ENCODE measurements at places on chromosomes 12 and 14.
A peak's percentile ranks its signal among the peaks of the same experiment; 100 is the strongest.

DNA sequence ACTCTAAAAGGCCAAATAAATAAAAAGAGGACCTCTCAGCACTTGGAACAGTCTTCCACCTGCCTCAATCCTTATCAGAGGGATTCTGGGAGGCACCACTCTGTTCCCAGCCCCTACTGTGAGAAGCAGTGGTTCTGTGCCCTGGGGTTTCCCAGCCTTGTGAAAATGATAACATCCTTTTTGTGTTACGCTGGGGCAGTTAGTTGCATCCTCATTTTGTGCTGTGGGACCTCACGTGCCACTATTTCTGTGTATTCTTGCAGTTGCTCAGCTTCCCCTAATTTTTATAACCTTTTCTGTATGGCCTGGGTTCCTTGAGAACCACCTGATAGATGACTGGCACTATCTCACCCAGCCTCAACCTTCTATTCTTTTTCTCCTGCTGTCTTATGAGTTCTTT is 10.8 kb upstream of the CMA1 start:
- peak; percentile 46 for DNase-seq

- DNase-seq: no peak
Observed at GRCh38 chr12:53755893-53756292, 4.1 kb upstream of the CISTR start.

GRCh38 chr14:24131549-24131966 is 1.1 kb downstream of the FITM1 start:
- no peak for DNase-seq

- DNase-seq: no peak
Observed at GRCh38 chr12:10982244-10982643, 4.5 kb downstream of the TAS2R50 start.

- DNase-seq: no peak
Observed at GRCh38 chr12:122895320-122895703, 612 bp downstream of the VPS37B start.

DNA sequence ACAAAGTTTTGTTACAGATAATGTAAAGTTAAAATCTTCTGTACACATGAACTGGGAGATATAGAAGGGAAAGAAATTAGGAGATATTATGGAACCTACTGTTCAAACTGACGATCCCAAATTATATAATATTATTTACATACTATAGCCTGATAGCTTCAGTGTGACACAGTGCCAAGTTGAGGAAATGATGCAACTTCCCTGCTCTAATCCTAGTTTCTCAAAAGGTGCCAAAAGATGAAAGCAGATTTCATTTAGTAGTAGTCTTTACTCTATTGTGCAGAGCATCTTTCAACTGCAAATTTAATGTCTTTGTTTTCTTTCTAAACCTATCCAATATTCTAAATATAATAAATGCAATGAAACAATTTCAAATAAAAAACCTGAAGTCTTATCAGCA is 46.9 kb downstream of the COCH start:
- peak; percentile 5 for DNase-seq

DNA sequence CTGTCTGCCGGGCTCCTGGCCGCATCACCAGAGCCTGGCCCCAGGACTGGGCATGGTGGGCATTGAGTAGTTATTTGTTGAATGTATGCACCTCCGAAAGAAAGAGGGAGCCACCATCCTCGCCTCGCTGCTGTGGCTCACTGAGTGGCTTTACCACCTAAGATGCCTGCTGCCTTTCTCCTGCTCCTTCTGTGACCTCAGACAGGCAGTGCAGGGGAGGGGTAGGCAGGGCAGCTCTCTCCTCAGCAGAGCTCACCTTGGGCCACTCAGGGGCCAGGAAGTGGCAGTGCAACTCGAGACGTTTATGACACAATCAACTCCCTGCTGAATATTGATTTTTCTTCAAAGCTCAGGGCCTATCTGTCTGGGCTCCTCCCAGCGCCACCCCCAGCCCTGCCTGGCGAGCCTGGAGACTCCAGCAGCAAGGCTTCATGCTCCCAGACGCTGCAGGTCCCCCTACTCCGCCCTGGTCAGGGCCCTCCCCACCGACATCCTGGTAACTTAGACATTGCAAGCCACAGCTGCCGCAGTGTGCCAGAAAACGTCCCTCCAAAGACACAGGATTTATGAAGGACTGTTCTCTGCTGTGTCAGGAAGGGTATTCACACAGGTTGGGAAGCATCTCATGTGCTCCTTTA is 84.3 kb upstream of the DIO3 start:
- no peak for DNase-seq

DNA sequence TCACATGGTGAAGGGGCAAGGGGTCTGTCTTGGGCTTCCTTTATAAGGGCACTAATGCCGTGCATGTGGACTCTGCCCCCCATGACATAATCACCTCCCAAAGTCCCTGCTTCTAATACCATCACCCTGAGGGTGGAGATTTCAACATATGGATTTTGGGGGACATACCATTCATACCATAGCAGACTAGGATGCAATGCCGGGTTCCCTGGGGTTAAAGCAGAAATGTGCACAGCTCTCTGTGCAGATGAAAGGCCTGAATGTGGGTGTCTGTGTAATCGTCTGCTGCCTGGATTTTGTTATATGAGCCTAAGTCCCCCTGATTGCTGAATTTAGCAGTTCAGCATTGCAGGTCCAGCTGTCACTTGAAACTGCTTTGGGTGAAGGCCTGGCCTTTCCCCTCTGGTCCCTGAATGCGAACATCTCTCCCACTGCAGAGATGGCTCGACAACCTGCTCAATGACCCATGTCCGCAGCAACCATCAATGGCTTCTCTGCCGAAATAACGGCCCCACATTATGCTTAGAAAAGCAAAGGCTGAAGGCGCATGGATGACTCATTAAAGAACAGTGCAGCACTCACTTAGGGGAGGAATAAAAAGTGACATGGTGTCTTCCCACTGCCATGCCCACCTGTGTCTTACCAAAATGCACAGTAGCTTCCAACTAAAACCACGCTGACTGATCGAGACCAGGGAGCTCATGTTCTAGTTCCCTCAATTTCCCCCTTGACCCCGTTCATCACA is 286.3 kb downstream of the DPF3 start:
- no peak for DNase-seq

- DNase-seq: peak; percentile 6
Observed at GRCh38 chr12:116929885-116930284, 19.1 kb downstream of the FBXW8 start.

DNA sequence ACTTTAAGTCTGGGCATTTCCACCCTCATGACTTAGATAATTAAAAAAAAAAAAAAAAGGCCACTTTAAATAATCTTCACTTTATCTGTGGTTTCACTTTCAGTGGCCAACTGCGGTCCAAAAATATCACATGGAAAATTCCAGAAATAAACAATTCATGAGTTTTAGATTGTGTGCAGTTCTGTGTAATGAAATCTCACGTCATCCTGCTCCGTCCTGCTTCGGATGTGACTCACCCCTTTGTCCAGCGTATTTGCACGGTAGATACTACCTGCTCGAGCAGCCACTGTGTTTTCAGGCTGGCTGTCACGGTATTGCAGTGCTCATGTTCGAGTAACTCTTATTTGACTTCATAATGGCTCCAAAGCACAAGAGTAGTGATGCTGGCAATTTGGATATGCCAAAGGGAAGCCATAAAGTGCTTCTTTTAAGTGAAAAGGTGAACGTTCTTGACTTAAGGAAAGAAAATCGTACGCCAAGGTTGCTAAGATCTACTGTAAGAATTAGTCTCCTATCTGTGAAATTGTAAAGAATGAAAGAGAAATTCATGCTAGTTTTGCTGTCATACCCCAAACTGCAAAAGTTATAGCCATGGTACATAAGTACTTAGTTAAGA is 2.4 kb downstream of the E2F7 start:
- peak; percentile 25 for DNase-seq

DNA sequence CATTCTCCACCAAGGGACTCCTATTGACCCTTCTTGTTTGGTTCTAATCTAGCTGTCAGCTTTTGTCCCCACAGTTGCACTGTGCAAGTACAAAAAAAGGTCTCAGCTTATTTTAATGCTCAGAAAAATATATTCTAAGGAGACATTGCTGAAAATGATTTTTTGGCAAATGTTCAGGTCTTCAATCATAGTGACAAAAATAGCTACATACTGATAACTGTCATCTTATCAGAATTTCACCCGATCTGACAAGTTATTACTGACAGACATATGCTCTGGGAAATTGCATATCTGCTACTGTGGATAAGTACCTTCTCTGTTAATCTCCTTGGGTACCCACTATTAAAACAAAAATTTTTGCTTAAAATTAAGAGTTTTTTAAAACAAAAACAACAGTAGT is 263.6 kb downstream of the FLRT2 start:
- no peak for DNase-seq

GRCh38 chr12:70486588-70486987 is 120.5 kb downstream of the KCNMB4 start:
- DNase-seq: no peak

- DNase-seq: no peak
Observed at GRCh38 chr12:99695050-99695449, 47.5 kb downstream of the GARIN6 start.

- DNase-seq: no peak
Observed at GRCh38 chr12:108531929-108532848, 17.1 kb downstream of the FICD start.

DNA sequence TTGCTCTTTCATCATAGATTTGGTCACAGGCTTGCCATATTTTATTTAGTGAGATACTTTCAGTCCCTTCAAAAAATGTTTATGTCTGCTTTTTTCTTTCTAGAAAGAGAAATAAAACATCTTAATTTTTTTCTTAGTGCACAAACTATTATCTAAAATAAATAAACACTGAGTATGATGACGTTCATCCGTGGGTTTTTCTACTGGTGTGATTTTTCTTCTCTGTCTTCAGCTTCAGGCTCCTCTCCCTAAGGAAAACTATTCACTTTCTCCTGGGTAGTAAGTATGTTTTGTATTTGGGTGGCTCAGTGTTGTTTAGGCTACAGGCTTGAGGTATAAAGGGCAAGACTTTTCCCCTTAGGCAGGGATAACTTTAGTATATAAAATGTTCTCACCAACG is 154.7 kb downstream of the DACT1 start:
- no peak for DNase-seq

- no peak for DNase-seq
Observed at GRCh38 chr12:18849080-18849479, 111.2 kb downstream of the CAPZA3 start.

DNA sequence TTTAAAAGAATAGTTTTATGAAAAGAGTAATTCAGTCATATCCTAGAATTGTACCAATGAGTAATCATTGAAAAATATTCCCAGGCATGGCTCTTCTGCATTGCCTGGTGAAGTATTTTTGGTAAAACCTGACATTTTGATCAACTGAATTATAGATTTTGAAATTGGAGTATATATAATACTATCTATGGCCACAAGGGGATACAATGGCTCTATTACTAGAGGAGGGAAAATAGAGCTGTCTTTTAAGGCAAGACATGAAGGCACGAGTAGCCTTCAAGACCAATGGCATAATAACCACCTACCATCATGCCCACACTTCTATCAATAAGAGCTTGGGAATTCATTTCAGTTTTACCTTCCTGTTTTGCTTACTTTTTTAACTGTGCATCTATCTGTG is 1241.4 kb upstream of the TMEM132C start:
- no peak for DNase-seq

- no peak for DNase-seq
Observed at GRCh38 chr12:3795066-3795465, 42.2 kb upstream of the CRACR2A start.

DNA sequence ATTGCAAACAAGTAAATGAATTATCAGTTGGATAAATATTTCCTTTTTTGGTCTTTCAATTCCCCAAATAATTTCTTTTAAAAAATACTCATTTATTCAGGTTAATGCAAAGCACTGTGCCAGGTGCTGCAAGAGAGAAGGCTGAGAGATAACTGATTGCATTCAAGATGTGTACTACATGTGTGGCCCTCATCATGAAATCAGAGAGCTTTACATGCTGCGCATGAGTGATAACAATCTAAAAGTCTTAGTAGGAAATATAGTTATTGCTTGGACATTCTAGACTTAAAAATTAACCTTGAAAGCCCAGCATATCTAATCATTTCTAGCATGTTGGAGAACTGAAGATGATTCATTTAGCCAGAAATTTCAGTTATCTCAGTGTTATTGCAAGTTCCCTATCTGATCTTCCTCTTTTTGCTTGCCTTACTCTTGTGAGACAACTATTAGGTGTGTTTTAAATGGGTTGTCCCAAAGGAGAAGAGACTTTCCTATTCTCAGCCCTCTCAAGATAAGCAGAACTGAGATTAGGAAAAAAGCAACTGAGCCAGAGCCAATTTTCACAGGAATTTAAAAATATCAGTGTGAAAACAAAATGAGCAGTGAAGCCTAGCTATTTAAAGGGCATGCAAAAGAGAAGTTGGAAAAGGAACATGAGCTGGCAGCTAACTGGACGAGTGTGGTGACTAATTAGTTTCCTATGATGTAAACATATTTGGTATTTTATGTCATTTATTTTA is 60.9 kb downstream of the PLEKHA5 start:
- peak; percentile 76 for DNase-seq

DNA sequence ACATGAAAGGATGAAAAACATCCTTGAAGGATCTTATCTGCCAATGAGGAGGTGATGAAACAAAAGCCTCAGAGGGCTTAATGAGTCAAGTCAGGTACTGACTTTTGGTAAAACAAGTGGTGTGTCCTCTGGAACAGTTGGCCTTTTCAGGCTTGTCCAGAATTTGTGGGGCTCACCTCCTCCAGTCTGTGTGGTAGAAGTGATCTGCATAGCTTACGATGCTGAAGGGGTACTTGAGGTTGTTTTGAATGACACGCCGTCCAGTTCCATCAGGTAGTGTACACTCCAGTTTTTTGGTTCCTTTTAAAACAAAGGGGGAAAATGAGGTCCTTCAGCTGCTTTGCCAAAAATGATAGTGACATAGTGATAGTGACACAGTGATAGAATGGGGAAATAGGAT is 17.0 kb downstream of the RTRAF start:
- no peak for DNase-seq

- DNase-seq: peak; percentile 38
Observed at GRCh38 chr14:56341766-56342493, 223.7 kb downstream of the PELI2 start.

- peak; percentile 73 for DNase-seq
Observed at GRCh38 chr14:93332397-93332852, 411 bp downstream of the BTBD7 start.

GRCh38 chr12:52202361-52203078 is 10.7 kb upstream of the KRT80 start:
- DNase-seq: no peak

GRCh38 chr12:49777800-49778748 is 36.7 kb downstream of the TMBIM6 start:
- DNase-seq: peak; percentile 17
